ENCODE measurements at places on chromosomes 1 and 21.

- DNase-seq: no peak
These were observed 158.8 kb upstream of the SGIP1 start for GRCh38 chr1:66375125-66375524.

- no peak for DNase-seq
These were observed 45.5 kb downstream of the TP73 start for GRCh38 chr1:3697810-3698209.

DNA sequence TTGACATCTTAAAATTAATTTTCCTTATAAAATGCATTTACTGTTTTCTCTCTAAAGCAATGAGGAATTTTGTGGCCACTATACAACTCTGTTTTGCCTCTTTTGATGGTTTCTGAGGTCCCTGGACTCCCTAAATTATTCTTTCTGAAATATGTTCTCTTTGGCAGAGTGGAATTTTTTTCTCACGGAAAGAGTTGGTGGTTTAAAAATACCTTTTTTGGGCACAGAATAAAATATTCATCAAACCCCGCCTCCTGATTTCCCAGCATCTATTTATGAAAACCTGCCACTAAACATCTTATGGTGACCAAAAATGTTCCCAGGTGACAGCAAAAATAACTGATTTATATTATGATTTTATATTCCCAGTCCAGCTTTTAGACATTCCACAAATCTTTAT is 165.3 kb upstream of the SYT6 start:
- DNase-seq: no peak

- DNase-seq: no peak
These were observed 3.5 kb downstream of the KRTAP10-9 start for GRCh38 chr21:44630440-44630839.

GRCh38 chr1:36436821-36437220 is 13.4 kb downstream of the OSCP1 start:
- no peak for DNase-seq

- no peak for DNase-seq
These were observed 184.1 kb downstream of the PSMG1 start for GRCh38 chr21:38999161-38999560.

- DNase-seq: no peak
These were observed 44.7 kb upstream of the LAX1 start for GRCh38 chr1:203720242-203720641.

GRCh38 chr1:182237329-182237728 is 154.3 kb downstream of the GLUL start:
- DNase-seq: no peak

- DNase-seq: no peak
These were observed 28.9 kb downstream of the MAP10 start for GRCh38 chr1:232834066-232834465.

GRCh38 chr1:86972262-86972661 is 57.8 kb downstream of the HS2ST1 start:
- no peak for DNase-seq

GRCh38 chr21:27818847-27819246 is 852.0 kb upstream of the ADAMTS5 start:
- DNase-seq: no peak

DNA sequence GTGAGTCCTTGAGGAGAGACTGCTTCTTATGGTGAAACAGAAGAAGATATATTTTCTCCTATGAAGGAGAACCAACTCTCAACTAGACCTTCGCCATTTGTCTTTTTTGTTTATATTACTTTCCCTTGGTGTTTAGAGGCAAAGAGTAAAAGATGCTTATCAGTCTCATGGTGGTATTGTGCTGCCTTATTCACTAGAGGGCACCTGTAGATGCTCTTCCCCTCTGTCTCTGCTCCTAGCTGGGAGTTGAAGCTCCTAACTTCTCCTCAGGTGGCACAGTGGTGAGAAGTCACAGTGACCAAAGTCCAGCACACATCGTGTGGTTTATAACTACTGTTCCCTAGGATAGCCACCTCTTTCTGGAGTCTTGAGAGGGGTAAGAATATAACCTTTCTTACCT is 1359.6 kb downstream of the PLA2G4A start:
- DNase-seq: no peak

GRCh38 chr1:199691540-199691939 is 336.0 kb upstream of the NR5A2 start:
- DNase-seq: peak; percentile 87

- no peak for DNase-seq
These were observed 28.0 kb upstream of the NID1 start for GRCh38 chr1:236092899-236093298.

- no peak for DNase-seq
These were observed 91.2 kb downstream of the ATP6V1G3 start for GRCh38 chr1:198449261-198449660.

- DNase-seq: peak; percentile 52
These were observed 61.1 kb downstream of the TOMM20 start for GRCh38 chr1:235067396-235068157.

DNA sequence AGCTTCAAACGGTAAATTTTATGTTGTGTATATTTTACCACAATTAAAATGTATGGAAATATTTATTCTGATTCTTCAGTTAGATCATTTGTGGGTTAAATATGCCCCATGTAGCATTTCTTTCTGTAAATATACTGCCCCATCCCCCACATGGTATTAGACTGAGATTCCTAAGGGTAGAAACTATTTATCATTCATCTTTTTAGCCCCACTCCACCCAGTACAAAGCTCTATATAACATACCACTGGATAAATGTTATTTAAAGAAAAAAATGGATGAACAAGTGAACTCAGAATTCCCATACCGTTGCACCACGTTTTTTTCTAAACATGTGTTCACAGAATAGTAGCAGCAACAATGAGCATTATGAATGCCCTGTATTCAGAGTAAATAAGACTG is 234.0 kb upstream of the IRF2BP2 start:
- no peak for DNase-seq

DNA sequence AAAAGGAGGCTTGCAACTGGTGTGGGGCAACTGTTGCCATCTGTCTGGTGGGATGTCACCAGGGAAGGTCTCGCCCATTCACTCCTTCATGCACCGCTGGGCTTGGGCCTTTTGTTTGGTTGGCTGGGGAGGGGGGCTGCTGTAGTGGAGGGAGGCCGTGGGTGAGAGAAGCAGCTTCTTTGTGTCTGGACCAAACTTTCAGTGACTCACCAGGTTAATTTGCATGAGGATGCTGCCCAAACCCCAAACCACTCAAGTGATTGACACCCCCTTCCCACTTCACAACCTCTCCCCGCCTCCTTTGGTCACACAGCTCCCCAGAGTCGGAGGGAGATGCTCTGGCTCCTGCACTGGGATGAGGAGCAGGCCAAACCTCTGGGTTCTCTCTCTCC is 19.7 kb downstream of the BTG2 start:
- no peak for DNase-seq

- no peak for DNase-seq
These were observed 112.7 kb downstream of the HMCN1 start for GRCh38 chr1:185846672-185847444.

DNA sequence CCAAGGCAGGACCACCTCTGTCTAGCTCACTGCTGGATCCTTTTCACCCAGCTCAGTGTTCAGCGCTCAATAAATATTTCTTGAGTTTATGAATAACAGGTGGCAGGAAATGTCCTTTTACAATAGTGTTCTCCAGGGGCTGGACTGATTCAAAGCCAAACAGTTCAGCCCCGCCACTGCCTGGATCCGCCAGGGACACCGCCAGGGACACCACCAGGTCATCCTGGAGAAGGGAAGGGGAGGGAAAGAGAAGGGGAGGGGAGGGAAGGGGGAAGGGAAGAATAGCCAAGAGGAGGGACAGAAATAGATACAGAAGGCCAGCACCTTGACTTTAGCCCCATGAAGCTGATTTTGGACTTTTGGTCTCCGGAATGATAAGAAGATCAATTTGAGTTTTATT is 255.6 kb downstream of the GRIK3 start:
- DNase-seq: no peak

GRCh38 chr1:118123116-118123839 is 61.8 kb downstream of the SPAG17 start:
- DNase-seq: no peak

DNA sequence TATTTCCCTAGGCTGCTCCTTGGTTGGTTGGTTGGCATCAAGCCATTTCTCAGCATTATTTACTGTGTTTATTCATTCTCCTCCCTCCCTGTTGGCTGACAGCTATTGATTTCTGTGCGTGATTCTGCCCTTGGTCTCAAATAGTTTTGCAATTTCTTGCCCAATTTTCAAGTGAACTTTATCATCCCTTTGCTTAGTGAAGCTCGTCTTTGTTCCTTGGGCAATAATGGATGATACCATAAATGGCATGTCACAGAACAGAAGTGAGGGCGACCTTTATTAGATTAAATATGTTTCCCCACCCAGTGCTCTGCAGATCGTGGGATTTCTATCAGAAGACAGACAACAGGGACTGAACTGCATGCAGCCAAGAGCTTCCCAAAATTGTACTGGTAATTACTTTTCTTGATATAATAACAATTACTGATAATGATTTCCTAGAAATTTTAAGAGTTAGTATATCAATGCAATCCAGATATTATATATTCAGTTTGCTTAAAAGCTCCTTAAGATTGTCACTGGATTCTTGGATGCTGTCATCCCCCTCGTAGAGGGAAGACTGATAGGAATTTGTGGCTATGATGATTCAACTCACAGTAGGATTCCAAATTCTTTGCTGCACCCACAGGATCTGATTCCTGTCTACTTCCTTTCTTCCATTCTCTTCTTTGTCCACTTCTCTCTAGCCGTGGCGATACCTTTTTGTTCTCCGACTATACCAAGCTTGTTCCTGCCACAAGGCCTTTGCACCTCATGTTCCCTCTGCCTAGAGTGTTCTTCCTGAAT is 122.1 kb upstream of the KAZN start:
- no peak for DNase-seq

DNA sequence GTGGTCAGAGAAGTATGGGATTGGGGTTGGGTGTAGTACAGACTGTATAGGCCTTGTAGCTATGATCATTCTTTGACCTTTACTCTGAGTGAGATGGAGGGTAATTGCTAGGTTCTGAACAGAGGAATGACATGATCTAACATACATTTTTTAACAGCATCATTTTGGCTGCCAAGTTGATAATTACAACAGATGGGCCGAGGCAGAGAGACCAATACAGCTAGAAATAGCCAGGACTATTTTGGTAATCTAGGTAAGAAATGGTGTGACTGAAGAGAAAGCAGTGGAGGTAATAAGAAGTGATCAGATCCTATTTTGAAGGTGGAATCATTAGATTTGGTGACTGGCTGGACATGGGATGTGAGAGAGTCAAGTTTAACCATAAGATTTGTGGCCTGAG is 43.5 kb downstream of the RPAP2 start:
- DNase-seq: no peak

- no peak for DNase-seq
These were observed 8.9 kb upstream of the IL12RB2 start for GRCh38 chr1:67298762-67299161.

GRCh38 chr21:39095681-39096080 is 87.6 kb downstream of the PSMG1 start:
- no peak for DNase-seq

- DNase-seq: peak; percentile 13
These were observed 58.3 kb upstream of the SDC3 start for GRCh38 chr1:30966690-30967369.

DNA sequence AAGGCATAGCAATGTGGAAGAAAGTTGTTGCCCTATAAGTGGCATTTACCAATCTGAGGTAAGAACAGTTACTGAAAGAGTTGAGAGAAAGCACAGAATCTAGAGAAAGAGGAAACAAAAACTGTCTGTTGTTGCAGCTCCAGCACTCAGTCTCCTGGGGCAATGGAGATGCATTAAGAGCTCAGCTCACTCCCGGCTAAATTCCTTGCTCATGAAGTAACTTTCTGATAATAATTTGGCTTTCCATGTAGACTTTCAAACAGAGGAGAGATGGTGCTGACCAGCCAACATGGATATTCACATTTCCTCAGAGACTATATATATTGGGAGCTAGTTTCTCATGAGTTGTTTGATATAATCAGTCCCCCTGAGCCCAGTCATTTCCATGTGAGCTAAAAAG is 135.3 kb downstream of the GDAP2 start:
- DNase-seq: no peak

- DNase-seq: peak; percentile 40
These were observed 19.1 kb downstream of the NME7 start for GRCh38 chr1:169348383-169349036.

All from COLO829 (cell line).